ENCODE measurements at places on chromosomes 7 and 10.

DNA sequence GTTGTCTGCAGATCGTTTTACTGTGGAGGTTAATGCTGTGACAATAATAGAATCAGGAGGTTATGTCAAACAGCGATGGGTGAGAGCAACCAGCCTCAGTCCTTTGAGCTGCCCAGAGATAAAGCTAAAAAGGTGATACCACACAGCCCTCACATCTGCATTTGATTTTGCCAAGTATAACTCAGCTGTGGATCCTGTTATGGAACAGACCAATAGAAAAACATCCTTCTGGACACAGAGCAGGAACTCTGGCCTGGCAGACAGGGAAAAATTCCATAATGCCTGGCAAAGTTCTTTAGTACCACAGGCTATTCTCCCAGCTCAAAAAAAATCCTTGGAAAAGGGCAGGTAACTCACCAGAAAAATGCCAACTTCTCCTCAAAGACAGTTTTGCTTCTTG, 87.1 kb upstream of the PDLIM1 start:
- DNase-seq: no peak

DNA sequence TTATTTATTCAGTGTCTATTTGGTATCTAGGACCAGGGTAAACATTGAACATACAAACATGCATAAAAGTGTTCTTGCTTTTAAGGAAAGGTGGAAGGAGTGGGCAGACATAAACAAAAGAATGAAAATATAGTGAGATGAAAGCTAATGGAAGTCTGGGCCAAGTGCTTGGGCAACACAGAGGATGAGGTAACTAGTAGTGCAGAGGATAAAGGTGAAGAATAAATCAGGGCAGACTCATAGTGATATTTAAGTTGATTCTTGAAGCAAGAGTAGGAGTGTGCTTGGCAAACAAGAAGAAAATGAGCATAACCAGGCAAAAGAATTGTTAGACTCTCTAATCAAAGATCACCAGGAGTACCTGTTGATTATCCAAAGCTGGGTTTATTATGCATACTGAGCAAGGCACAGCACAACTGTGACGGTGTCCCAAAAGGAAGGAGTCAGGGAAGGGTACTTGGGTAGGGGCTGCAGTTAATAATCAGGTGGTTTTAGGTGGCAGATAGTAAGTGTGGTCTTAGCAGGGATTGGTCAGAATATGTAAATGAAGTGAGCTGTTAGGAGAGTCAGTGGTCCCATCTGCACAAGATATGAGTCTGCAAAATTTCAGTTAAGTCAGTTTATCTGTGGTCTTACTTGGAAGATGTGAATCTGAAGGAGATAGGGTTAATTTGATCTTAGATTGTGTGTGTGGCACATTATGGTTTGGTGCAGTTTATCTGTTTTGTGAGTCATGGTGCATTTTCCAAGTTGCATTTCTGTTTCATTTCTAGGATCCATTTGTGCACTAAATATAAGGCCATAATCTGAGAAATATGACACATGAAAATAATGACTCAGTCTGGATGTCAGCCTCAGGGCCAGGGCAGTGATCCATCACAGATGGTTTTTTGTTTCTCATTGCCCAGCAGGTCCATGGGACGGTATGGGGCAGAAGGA, 30.6 kb upstream of the TAX1BP1 start:
- no peak for DNase-seq

GRCh38 chr7:23285657-23286646, 13.2 kb upstream of the MALSU1 start:
- DNase-seq: no peak

DNA sequence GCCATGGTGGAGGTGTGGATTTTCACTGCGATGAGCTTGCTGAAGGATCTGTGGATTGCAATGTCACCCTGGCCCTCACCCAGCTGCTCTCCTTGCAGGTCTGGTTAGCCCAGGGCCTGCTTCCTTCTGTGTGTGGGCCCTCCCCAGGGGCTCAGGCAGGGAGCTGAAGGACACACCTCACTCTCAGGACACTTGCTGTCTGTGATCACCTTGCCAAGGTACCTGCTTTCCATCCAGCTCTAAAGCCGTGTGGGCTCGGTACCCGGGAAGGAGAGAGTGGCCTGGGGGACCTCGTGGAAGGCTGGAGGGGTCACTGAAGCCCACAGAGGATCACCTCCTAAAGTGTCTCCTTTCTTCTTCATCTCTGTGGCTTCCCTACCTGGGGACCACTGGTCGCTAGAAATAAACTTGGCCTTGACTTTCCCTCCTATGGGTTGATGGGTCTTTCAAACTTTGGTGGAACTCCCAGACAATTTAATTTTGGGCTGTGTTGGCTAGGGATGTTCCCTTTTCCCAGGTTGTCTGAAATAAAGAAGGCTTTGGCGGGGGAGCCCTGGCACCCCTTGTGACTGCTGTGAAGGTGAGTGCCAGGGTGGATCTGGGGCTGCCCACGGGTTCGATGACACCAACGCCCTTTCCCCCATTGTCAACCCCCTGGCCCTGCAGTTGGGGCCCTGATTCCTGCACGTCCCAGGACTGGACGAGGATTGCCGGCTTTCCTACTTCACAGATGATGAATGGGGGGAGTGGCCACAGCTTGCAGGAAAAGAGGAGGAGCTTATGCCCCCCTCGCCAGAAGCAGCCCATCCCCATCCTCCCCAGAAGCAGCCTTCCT, 331.0 kb downstream of the ADARB2 start:
- no peak for DNase-seq

Data from naive thymus-derived CD8-positive, alpha-beta T cell (primary cell).